Stimulated activated CD4-positive, alpha-beta T cell treated with anti-CD3 and anti-CD28 coated beads, Interleukin-1b, Interleukin-23, amount 100 ng/mL, for 48 hours (primary cell): ENCODE measurements at places on chromosomes 3 and 15.

- DNase-seq: no peak
Observed at GRCh38 chr3:190131329-190131728, 10.6 kb upstream of the P3H2 start.

- DNase-seq: no peak
Observed at GRCh38 chr15:72737723-72738122, 45.8 kb downstream of the ADPGK start.

DNA sequence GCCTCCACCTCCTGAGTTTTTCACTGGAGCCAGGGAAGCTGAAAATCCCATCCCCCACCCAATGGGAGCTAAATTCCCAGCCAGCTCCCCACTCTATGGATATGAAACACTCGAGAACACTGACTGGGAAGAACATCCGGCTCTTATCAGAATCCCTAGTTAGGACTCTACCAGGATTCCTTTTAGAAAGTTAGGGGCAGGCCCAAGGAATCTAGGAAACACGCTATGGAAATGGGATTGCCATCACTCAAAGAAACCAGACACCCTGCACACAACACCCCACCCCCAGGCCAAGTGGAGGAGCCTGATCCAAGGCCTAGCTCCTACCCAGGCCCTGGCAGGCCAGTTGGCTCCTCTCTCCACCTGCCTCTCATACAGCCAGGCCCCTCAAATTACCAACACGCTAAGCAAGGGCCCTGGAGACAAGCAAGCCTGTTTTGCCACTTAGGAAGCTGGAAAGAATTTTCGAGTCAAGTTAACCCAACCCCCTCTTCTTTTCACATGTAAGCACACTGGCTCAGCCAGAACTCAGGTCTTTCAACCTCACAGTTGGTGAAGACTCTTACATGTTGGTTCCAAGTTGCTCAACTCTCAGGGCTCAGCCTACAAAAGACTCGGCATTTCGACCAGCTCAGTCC is 75.5 kb downstream of the RBPMS2 start:
- DNase-seq: no peak

- DNase-seq: no peak
Observed at GRCh38 chr3:194738254-194739093, 52.8 kb downstream of the FAM43A start.

DNA sequence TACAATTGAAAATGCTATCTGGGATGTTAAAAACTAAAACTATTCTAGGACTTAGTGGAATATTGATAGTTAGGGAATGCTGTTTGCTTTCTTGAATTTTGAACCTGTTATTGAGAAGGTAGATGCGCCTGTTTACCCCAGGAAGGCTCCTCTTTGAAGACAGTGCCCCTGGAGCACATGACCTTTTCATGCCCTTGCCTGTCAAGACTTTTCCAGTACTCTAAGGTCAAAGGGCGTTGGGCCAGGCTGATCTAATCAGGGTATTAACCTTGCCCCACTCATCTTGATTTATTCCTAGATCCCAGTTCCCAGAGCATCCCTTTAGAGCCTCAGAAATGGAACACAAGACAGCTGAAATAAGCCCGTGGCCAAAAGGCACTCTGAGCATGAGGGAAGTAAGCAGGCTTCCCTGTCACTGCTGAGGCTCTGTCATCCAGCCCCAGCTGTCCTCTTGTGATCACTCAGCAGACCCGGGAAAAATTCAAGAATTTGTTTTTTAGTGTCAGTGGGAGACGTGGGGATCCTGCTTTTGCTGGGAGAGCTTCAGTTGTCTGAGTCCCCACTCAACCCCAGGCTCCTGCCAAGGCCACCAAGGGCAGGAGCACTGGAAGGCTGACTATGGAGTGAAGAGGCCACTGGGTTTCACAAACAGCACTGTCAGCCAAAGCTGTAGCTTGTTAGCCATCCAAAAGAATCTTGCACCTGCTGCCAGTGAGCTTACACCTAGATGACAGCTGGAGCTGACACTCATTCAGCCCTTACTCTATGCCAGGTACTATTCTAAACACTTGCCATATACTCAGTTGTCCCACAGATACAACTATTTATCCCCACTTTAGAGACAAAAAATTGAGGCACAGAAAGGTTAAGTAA is 169.0 kb downstream of the PGPEP1L start:
- no peak for DNase-seq

DNA sequence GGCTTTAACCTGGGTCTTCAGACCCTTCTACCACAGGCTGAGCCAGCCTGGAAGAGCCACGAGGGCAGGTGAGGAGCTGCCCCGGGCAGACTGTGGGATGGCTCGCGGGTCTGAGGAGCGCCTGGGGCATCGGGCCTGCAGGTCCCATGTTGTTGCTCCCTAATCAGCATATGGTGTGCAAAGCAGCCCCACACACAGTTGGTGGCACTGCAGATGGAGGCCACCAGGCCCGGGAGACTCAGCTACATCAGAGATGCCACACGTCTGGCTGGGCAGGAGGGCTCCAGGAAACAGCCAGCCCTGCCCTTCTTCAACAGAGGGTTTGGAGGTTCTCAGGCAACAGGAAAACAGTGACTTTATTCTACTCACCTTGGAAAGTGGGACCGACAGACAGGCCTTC is 63.9 kb downstream of the XXYLT1 start:
- no peak for DNase-seq

GRCh38 chr3:118791246-118791645 is 243.4 kb downstream of the IGSF11 start:
- DNase-seq: no peak

DNA sequence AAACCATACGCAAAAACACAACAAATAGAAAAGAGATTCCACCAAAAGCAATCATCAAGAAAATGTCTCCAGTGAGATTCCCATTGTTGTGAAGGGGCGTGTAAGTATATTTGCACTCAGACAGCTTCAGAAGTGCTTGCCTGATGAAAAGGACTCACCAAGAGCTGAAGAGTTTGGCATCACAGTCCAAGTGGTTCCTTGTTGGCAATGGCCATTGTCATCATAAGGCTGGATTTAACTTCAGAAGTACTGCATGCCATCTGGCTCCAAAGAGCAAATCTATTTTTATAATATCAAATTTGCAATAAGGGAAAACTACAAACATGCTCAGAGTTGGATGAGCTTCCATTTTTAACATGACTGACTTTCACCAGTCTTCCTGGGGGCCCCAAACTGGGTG is 505.3 kb upstream of the NR2F2 start:
- DNase-seq: no peak

DNA sequence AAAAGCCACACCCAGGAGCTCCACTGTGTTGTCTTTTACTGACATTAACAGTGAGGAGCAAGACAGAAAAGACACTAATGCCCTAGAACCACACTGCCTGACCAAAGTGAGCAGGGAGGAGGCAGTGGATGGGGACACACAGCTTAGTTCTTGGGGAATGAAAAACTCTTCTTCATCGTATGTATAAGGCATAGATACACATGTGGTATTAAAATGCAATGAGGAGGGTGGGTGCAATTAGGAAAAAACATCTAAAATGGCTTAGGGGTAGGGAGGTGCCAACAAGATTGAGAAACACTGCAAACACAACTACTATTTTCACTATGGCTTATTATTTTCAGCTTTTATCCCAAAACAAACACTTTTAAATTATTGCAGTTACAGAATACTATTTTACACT is 15.5 kb downstream of the KLHL25 start:
- no peak for DNase-seq

- no peak for DNase-seq
Observed at GRCh38 chr3:197201791-197202452, 96.5 kb downstream of the DLG1 start.

GRCh38 chr3:159637883-159638542 is 350.6 kb upstream of the IL12A start:
- DNase-seq: no peak

- DNase-seq: no peak
Observed at GRCh38 chr3:42670051-42670576, 15.2 kb upstream of the KLHL40 start.

DNA sequence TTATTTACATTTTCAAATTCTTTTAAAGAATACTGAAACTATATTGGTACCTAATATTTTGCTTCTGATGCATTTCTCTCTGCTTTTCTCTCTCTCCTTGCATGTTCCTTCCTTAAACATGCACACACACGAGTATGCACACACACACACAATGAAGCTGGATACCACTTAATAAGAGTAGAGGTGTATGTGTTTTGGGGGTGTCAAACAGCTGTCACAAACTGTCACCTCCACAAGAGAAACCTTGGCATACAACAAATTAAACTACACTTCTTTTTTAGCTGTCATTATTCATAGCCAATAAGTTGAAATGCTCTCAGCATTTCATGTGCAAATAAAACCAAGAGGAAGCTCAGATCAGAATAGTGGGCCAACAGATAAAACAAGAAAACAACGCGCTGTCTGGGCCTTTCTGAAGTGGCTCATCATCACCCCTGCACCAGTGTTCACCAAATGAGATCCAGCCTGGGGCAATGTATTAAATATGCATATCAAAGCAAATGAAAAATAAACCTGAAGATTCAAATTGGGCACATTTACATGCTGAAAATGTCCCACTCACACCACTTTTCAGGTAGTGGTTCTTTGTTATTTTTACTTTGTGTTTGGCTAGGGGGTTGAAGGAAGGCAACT is 9.7 kb downstream of the MEIS2 start:
- no peak for DNase-seq

- DNase-seq: no peak
Observed at GRCh38 chr15:76844096-76844495, 61.0 kb downstream of the SCAPER start.

DNA sequence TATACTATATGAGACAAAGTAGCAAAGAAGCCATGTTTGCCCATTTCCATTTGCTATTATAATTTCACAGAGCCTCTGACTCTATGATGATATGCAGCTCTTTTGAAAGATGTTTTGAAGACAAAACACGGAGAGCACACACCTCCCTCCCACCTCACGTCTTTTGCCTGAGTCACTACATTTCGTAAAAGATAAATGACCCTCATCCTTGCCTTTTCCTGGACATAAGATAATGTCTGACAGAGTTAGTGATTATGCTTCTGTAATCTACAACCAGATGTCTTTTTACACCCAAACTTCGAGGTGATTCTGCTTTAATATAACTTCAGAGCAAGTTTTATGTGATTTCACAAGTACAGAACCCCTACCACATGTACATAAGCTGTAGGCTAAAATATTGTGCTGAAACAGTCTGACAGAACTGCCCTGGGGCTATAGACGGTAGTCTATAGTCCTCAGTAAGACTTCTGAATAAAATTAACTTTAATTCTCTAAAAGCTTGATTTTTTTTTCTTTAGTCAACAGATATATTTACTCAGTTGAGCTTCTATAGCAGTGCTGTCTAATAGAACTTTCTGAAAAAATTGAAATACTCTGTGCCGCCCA is 99.9 kb downstream of the CD200R1L start:
- DNase-seq: no peak

- no peak for DNase-seq
Observed at GRCh38 chr3:50551681-50552435, 15.7 kb downstream of the C3orf18 start.

DNA sequence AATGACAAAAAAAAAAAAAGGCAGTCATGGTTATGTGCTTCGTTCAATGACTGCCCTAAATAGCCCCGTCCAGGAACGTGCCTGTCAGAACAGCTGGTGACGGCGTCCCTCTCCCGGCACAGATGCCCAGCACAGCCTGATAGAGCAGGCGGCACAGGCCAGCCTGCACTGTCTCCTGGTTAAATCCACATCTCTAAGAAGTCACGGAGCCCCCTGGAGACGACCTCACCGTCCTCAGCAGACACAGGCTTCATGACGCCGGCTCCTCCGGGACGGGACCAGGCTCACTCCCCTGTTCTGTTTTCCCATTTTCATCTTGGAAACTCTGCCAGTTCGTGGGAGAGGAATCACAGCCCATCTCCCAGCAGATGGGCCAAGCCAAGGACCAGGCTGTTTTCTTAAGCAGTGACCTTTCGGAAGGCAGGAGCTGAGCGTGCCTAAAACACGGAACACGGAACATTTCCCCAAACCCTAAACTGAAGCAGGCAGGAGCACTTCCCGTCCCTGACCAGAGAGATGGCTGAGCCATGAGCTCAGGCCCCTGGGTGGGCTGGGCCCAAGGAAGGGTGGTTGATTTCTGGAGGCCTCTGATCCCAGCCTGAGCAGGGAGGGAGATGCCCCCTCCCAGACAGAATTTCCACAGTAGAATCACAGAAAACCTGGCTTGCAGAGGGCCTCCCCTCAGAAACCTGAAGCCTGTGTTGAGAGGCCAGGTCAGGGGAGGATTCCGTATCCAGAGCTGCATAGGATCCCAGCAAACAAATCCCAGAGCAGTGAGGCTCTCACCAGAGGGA is 35.9 kb downstream of the ADCY5 start:
- DNase-seq: no peak

GRCh38 chr15:84731774-84732173 is 15.8 kb upstream of the SEC11A start:
- no peak for DNase-seq

DNA sequence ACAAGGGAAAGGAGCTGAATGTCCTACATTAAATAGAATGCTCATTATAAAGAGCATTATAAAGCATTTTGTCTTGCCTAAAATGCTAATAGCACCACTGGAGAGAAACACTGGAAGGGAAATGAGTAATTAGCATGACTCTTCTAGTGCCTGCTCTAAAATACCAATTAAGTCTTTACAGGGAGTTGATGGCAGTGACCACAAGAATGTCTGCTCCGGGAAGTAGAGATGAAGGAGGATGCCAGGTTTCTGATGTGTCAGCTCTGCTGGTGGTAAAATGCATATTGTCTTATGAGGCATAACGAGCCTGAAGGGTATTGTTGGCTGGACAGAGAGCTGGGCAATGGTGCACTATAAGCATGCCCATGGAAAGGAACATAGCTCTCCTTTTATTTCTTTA is 49.5 kb downstream of the MYLK start:
- no peak for DNase-seq

DNA sequence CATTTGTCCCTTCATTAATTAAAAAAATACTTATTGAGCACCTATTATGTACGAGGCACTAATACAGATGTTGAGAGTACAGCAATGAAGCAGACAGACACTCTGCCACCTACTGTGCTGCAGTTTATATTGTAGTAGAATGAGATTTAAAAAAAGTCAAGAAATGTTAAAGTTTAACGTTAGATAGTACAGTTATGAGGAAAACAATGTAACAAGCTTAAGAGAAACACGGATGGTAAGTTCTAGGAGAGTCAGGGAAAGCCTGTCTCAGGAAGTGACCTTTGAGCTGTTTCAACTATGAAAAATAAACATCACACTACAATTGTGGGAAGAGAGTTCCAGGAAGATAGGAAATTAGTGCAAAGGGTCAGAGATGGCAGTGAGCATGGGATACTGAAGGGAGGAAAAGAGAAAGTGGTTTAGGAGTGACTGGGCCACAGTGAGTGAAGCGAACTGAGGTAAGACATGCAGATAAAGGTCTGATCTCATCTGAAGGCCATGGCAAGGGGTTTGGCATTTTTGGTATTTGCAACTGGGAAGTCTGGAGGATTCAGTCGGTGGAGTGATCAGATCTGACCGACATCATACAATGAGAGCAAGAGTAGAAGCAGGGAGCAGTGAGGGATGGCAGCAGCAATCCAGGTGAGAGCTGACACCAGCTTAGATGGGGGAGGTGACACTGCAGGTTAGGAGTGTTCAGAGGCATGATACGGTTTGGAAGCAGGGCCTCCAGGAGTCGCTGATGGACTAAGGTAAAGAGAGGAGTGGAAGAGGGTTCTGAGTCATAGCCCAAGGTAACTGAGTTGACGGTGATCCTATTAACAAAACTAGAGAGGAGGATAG is 28.5 kb downstream of the PLSCR4 start:
- DNase-seq: no peak

- no peak for DNase-seq
Observed at GRCh38 chr3:186283096-186283495, 78.9 kb downstream of the DGKG start.

GRCh38 chr3:17233398-17233800 is 348.6 kb downstream of the PLCL2 start:
- peak; percentile 27 for DNase-seq
